Stimulated activated CD8-positive, alpha-beta memory T cell treated with anti-CD3 and anti-CD28 coated beads, Interleukin-2, amount 100 ng/mL, for 48 hours (primary cell): ENCODE measurements at places on chromosomes 2 and 18.

DNA sequence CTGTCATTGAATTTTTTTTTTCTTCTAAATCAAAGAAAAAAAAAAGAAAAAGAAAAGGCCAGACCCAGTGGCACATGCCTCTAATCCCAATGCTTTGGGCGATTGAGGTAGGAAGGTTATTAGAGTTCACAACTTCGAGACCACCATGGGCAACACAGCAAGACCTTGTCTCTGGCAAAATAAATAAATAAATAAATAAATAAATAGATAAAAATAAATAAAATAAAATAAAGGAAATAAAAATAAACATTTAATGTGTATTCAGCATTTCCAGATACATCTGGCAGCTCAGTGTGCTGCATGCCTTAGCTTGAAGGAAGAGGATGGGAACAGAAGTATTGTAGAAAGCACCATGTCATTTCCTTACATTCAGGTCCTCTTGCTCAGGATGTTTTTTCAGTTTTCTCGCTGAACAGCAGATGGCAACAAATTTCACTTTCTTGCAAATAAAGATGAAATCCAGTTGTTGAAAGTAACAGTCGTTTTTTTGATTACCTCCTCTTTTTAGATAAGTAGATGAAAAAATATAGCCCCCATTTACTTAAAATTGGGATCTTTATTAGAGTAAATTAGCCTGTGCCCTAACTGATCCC lies 25.7 kb upstream of the FAM178B start:
- no peak for DNase-seq

GRCh38 chr2:25460261-25460905 lies 118.7 kb upstream of the DNMT3A start:
- DNase-seq: no peak

- DNase-seq: no peak
Observed at GRCh38 chr2:197450465-197450864, 2.9 kb upstream of the COQ10B start.

DNA sequence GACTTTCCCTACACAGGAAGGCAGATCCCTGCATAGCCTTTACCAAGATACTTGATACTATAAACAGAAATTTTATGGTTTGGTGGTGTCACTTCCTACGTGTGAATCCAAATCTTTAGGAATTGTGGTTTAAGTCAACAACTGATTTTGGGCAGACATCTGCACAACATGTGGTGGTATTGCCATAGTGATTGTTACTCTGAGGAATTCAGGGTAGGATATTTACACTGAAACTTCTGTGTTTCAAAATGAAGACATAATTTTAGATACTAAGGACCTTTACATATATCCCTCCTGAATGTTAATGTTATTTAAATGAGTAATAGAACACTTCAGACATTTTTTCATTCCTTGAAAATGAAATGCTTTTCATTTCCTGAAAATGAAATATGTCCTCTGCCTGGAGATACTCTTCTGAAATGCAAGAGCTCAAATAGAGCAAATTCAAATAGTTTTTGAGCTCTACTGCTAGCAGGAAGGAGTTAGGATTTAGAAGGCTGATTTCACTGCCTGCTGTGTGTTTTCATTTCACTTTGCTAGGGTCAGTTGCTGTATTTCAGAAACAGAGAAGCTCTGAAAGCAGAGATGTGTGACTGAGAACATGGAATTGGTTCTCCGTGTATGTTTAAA lies 77.2 kb downstream of the MDH1 start:
- DNase-seq: no peak

- no peak for DNase-seq
Observed at GRCh38 chr18:61308004-61308403, 25.2 kb upstream of the CDH20 start.
